Left renal pelvis (tissue), 4 donors: ENCODE measurements at places on chromosomes 6 and 20. TPM values are rescaled to one million over a fixed set of nuclear protein-coding genes. Genes with fewer than 3 reads are reported as not detected.

The RBPJL gene
- polyA plus RNA-seq, result not detected

The PTP4A1 gene
- polyA plus RNA-seq, result 64.1 TPM

The LHFPL5 gene
- not detected for polyA plus RNA-seq

The ABT1 gene
- 15.9 TPM for polyA plus RNA-seq

The KCNS1 gene
- polyA plus RNA-seq, result 0.44 TPM

The ERVFRD-1 gene
- 0.12 TPM for polyA plus RNA-seq

The CUL9 gene
- 28.1 TPM for polyA plus RNA-seq

The RBM24 gene
- 1.5 TPM for polyA plus RNA-seq

DNA sequence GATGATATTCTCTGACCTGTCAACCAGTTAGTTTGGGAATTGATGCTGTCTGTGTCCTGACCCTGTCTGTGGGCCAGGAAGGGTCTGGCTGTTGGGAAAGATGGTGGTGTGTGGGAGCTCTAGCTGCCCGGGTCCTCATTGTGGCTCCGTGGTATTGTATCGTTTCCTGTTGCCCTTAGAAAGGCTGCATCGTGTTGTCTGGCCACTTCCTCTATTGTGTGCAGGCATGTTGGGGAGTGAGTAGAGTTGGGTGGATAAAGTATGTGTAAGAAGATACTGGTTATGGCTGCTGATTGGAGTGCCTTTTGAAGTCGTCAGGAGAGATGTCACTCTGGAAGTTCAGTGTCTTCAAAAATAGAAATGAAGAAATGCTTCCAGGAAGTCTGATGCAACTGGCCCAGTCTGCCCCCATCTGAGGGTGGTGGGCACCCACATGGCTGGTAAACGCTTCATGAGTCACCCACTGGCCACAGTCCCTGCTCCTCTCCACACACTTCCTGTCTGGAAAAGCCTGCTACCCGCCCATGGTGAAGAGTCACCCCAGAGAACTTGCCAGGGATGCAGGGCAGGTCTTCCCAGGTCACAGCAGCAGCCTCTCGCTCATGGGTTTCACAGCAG lies 27.9 kb downstream of the PPARD start:
- DNase-seq, result no peak

DNA sequence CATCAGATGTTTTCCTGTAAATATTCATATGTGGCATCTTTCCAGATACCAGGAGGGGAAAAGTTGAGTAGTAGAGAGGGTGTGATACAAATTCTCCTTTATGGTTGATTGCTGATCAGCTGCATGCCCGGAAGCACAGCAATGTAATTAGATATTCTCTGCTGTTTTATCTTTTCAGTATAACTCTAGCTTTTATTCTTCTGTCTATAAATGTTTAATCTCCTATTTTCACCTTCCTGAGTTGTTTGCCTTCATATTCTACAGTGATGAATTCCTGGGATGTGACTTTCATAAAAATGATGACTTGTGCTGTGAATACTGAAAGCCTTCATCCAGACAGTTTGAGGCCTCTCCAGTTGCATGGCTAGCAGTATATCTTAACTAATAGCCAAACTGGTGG lies 53.7 kb downstream of the SH3BGRL2 start:
- DNase-seq, result no peak

DNA sequence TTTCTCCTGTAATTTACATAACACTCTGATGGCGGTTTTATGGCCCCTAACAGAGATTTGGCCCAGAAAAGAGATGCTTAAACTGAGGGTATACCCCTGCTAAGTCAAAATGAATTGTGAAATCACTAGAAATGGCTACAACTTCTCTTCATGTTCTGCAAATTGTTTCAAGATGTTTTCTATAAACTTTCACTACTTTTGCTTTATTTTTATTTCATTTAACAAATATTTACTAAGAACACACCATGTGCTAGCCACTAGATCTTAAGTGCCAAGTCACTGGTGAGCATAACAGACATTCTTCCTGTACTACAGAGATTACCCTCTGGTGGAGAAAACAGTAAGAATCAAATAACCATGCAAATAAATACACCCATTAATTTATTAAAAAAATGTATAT lies 87.6 kb downstream of the KCNQ5 start:
- DNase-seq, result no peak

DNA sequence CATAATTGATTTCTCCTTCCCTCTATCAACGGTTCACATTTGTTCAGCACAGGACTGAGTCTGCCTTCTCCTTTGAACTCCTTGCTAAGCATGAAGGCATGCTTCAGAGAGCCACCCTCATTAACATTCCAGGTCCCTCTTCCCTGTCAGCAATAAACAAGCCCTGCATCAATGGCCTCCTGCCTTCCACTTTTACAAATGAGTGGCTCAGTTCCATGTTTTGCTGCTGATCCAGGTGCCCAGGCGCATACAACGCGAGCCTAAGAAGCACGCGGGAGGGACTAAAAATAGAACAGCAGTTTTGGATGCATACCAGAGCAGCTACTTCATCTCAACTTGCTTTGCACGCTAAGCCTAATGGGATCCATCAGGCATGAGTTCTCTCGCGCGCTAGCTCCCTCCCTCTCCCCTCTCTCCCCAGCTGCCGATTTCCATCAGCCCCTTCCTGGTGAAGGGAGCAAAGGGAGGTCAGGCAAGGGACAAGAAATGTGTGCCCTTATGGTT lies 53.4 kb downstream of the TRAF3IP2 start:
- peak; percentile 94 for DNase-seq

DNA sequence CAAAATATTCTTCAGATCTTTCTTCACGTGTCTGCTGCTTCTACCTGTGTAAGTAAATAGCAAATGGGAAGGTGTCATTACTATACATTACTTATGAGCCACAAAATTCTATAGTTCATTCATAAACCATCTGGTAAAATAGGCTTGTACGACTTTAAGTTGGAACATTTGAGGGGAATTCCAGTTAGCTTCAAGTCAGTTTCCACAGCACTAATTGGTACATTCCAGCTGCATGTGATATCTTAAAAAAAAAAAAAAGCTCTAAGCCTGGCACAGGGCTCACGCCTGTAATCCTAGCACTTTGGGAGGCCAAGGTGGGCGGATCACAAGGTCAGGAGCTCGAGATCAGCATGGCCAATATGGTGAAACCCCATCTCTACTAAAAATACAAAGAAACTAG lies 23.1 kb upstream of the TFAP2B start:
- DNase-seq, result no peak

GRCh38 chr6:161482517-161482858 lies 208.6 kb upstream of the AGPAT4 start:
- peak; percentile 47 for DNase-seq

DNA sequence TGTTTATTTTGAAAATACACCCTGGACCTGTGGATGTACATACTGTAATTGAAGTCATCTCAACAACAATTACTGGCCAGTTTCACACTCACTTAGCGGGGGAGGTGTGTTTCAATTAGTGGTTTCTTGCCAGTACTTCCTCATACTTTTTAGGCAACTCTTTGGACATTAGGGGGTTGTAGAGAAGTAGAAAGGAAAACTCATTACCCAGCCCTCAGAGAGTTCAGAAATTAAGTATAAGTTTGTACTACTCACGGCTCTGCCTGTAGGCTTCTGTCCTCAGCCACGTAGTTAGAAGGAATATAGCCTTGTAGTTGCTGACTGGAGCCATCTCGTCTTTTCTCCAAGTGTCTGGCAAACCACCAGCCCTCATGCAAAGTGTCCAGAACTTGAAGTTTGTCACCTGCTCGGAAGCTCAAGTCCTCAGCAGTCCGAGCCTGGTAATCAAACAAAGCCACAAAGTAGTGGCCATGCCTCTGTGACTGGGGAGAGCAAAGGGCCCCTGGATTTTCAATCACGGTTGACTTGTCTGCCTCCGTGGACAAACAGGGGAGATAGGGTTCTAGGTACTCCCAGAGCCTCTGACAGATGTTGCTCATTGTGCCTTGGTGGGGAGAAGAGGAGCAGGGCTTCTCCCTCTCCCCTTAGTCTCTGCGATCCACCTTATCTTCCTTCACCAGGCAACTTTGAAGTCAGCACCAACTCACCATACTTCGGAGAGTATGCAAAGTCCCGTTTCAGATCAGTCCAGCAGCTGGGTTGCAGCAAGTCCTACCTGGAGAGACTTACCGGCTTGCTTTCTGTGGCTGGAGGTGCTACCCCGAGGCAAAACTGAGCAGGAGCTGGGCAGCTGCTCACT lies 749 bp downstream of the FRK start:
- DNase-seq, result peak; percentile 31

DNA sequence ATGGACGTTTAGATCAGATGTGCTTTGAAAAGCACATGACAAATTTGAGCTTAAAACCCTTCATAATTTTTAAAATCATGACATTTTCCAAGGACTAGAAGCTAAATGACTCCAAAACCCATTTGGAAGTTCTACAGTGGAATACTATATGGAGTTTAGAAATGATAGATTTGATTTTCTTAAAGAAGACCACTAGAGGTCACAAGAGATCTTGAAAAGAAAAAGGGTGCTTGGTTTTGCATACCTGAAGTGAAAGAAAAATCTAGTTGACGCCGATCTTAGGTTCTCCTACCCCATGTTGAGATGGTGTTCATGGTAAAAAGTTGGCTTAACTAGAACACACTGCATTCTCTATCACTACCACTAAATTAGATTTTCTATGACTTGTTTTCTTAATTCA lies 31.5 kb downstream of the CFAP61 start:
- peak; percentile 7 for DNase-seq

GRCh38 chr20:8427419-8428040 lies 295.5 kb downstream of the PLCB1 start:
- DNase-seq, result no peak

DNA sequence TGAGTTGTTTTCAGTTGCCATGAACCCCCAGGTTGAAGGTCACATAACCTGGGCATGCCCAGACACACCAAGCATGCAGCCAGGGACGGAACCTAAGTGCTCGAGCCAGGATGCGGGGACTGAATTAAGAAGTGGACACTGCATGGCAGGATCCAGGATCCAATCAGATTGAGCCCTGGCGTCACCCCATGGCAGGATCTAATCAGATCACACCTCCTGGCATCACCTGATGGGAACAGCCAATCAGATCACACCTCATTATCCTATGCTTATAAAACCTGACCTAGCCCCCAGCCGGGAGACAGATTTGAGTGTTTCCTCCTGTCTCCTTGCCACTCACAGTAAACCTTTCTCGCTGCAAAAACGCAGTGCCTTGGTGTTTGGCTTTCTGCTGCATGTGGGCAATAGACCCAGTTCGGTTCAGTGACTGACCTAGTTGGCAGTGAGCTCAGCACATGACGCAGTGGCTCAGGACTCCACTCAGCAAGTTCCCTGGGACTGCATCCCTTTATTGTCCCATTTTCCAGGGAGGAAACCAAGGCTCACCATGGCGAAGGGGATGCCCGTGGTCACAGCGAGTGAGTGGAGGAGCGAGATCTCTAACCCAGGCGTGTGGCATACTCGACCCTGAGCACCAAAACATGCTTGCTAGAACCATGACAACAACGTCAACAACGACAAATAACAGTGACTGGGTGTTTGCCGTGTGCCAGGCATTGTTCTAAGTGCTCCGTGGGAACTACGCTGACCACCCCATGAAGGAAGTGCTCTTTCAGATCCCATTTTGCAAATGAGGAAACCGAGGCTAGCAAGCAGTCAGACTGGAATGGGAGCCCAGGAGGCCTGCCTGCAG lies 66.3 kb downstream of the RBM38 start:
- no peak for DNase-seq

- DNase-seq, result no peak
Observed at GRCh38 chr6:88248709-88249321, 82.7 kb upstream of the CNR1 start.

DNA sequence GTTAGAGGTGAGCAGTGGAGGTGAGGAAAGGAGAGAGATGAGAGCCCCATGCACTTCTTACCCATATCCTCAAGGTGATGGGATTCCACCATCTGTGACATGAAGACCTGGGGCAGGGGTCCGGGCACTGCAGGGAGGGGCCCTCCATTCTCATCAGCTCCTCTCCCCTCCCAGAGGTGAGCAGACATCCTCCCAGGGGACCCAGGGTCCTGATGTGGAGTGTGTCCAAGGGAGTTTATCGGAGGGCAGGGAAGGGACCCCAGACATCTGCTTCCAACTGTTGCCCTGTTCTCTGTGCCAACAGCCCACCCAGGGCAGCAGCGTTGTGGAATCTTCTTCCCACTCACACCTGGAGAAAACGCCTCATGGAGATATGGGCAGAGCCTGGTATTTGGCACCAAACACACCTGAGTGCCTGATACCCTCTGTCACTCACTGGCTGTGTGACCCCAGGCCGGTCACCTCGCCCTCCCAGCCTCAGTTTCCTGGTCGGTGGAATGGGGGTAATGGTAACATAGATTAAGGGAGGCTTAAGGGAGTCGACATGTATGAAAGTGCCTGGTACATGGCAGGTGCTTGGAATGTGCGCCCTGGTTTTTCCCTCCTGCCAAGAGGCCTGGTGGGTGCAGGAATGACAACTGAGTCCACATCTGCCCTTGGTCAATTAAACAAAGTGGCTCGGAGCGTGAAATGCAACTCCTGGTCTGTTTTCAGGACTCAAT lies 227.9 kb downstream of the PREX1 start:
- no peak for DNase-seq

GRCh38 chr6:162922563-162923166 lies 194.9 kb downstream of the PACRG start:
- DNase-seq, result no peak

- DNase-seq, result no peak
Observed at GRCh38 chr6:15284743-15285142, 38.9 kb downstream of the JARID2 start.

- DNase-seq, result no peak
Observed at GRCh38 chr20:25259358-25259757, 11.5 kb downstream of the PYGB start.

- DNase-seq, result no peak
Observed at GRCh38 chr6:146620655-146621054, 21.9 kb downstream of the ADGB start.

DNA sequence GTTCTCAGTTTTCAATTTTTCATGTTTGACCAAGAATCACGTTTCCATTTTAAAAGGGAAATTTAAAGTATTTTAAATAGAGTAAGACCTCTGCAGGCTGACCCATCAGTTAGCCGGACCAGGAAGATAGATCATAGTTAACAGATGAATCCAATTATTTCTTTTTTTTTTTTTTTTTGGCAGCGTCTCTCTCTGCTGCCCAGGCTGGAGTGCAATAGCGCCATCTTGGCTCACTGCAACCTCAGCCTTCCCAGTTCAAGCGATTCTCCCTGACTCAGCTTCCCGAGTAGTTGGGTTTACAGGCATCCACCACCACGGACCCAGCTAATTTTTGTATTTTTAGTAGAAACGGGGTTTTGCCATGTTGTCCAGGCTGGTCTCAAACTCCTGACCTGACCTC lies 256.7 kb upstream of the CNR1 start:
- no peak for DNase-seq

DNA sequence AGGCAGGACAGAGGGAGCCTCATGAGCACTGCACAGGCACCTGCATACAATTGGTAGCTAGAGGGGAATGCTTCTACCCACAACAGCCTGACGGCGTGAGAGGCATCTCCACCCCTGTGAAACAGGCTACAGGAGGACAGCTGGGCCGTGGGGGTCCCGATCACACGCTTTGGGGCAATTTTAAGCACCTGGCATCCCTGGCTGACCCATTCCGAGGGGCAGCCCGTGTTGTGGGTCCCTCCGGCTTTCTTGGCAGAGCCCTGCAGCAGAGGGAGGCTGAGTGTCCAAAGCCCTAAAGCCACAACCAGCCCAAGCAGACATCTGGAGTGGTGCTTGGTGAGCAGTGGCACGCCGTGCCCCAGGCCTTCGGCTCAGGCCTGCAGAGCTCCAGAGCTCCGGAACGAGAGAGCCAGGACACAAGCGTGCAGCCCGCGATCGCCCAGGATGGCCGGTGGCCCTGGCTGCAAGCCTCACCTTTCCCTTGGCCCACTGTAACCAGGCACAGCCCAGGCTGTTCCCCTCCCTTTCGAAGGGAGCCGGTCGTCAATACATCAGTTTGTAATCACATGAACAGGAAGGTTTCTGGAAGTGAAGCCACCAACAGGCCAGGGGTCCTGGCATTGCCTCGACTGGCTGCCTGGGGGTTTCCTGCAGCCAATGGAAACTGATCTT lies 81.4 kb downstream of the DLL1 start:
- no peak for DNase-seq
